ENCODE measurements at places on chromosomes 3 and 15.

- no peak for DNase-seq
Observed at GRCh38 chr3:134363381-134363755, 10.9 kb downstream of the AMOTL2 start.

GRCh38 chr3:66443118-66443803 lies 57.6 kb downstream of the LRIG1 start:
- DNase-seq: no peak

GRCh38 chr3:82293867-82294266 lies 532.4 kb upstream of the GBE1 start:
- DNase-seq: no peak

DNA sequence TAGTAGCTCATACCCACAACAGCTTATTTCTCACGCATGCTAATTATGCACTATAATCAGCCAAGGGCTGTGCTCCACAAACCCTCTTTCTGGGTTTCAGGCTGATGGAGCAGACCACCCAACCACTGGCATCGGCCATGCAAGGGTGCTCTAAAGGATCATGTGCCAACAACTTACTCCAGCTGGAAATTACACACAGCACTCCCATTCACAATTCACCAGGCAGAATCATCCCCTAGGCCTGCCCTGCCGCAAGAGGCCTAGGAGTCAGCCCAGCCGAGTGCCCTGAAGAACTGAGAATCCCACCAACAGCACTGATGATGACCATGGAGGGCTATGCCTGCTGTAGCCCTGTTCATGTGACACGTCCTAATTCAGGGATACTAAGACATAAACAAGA lies 216.2 kb upstream of the CHRNA7 start:
- DNase-seq: no peak

GRCh38 chr3:124360563-124360962 lies 368.6 kb upstream of the ROPN1 start:
- DNase-seq: no peak

GRCh38 chr3:98986073-98986472 lies 84.6 kb upstream of the DCBLD2 start:
- no peak for DNase-seq

DNA sequence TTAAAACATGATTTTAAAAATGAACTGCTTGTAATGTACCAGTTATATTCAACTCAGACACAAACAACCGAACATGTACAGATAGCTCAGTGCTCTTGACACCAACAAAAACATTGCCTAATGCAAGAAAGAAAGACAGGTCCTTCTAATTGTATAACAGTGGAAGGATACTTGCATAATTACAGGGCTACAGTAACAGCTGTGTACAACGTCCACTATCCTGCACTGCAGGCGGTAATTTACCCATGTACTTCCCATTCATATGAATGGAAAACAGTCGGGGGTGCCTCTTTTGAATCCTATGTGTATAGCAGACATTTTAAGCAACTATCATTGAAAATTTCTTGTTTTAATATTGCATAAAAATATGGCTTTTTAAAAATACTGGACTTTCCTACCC lies 41.1 kb upstream of the PLSCR5 start:
- no peak for DNase-seq

DNA sequence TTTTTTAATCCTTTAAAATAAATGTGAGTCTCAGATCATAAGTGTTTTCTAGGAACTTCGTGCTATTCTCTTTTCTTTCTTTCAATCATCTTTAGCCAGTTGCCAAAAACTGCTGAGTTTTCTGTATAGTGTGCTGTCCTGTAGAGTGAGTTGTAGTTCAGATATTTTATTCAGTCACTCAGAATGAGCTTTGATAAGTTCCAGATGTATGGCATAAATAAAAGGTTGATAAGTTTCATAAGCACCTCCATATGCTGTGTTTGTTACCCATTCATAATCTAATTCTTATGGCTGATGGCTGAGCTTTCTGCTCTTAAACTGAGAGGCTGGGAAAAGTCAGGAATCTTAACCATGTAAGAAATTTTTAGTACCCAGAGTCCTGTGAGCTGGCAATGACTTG lies 59.3 kb upstream of the COL6A6 start:
- no peak for DNase-seq

DNA sequence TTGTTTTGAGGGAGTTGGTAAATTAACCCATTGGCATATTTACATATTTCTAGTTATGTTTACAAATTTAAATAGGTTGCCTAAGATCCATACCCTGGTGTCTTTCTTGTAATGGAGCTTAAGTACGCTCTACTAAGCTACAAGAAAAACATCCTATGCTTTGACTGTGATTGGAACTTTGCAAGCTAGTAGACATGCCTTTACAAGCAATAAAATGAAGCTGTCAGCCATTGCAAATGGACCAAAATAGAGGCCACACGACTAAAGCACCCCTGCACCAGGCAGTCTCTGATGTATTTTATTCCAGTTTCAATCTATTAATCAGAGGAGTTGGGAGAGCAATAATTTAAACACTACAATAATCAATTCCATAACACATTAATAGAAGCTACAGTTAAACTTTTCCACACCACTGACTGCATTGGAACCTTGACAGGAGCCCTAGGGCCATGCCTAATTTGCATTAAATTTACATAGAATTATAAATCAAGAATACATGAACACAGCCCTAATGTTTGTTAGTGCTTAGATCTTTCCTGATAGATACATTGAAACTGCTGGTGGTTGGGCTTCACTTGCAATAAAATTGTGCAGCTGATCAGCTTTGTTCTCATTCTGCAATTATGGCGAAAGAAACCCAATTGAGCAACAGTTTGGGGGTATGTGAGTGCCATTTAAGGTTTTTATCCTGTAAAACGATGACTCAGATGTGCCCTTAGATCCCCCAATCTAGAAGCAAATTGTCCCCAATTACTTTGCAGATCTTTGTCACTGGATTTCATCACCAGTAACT lies 360.1 kb downstream of the LSAMP start:
- DNase-seq: no peak

GRCh38 chr3:148202386-148202785 lies 495.3 kb upstream of the AGTR1 start:
- no peak for DNase-seq

DNA sequence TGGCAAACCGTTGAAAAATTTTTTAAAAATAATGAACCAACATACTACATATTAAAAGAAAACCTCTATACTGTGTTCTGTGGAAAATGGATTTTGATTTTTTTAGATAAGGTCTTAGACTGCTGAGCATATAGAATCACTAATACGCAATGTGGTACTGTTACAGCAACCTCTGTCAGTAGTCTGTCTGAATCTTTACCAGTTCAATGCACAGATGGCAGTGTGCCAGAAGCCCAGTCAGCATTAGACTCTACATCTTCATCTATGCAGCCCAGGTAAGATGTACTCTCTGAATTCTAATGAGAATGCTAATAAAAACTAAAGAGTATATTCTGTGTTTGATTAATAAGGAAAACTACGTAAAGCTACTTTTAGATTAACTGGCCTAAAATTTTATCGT lies 31.3 kb upstream of the FAH start:
- DNase-seq: no peak

- no peak for DNase-seq
Observed at GRCh38 chr3:105497386-105497785, 130.7 kb downstream of the ALCAM start.
